ENCODE measurements at places on chromosomes 3 and 15.

GRCh38 chr3:16654976-16655375 is 49.8 kb upstream of the DAZL start:
- no peaks in the 10 kb centered on the region for H3K27me3 ChIP-seq
- peaks cover 4% of the 10 kb centered on the region for H3K4me1 ChIP-seq
- DNase-seq, result no peak
- no peak overlapping the region for H3K27ac ChIP-seq

DNA sequence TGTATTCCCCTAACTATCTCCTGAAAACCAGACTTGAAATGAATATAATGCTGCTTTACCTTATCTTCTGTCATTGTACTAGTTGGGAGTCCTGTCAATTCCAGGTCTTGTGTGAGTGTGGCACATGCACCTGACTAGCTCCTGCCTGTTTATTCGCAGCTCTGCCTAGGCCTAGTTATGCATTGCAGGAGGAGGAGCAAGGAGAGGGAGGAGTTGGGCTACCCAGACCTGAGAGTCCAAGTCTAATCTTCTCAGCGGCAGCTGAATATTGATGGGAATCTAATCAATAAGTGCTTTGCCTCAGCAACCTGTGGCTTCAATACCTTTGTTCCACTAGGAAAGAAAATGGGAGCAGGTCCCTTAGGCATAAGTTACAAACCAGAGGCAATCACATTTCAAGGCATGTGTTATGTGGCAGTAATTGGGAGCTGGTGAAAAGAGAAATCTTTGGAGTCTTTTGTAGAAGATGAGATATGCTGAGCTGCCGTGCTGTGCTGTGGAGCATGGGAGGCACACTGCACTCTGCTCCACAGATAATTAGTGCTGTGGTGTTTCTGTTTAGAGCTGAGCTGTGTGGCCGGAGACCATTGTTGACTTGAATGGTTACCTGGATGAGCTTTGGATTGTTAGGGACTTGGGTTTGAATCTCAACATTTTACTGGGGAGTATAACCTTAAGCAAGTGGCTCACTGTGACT is at the start of gene SLC2A2:
TSS of gene SLC2A2 (minus strand) at position 124 of the 697 bp plus-strand sequence. CDS start at position 74, 50 bp downstream.
- DNase-seq, result no peak
- no peaks in the 10 kb centered on the region for H3K36me3 ChIP-seq
- peaks cover 22% of the 10 kb centered on the region for H3K27me3 ChIP-seq
- no peaks in the 10 kb centered on the region for H3K4me1 ChIP-seq

DNA sequence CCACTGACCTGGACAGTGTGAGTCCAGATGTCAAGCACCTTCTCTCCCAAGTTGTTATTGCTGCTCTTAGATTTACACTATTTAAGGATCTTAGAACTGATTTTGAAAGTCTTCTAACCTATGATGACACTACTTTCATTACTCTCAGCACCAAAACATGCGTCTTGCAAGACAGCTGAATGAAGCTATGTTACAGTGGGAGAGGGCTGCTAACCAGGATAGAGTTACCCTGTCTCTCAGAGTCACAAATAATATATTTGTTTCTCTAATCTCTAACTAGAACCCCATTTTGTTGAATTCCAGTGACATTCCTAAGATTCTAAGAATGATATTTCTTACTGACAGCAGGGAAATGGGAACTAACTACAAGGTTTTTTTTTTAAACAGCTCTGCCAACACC is 455.5 kb downstream of the MAGI1 start:
- no peak overlapping the region for H3K4me3 ChIP-seq
- no peak for DNase-seq
- H3K36me3 ChIP-seq, result no peaks in the 10 kb centered on the region
- H3K4me1 ChIP-seq, result no peaks in the 10 kb centered on the region
- H3K27ac ChIP-seq, result no peak overlapping the region

DNA sequence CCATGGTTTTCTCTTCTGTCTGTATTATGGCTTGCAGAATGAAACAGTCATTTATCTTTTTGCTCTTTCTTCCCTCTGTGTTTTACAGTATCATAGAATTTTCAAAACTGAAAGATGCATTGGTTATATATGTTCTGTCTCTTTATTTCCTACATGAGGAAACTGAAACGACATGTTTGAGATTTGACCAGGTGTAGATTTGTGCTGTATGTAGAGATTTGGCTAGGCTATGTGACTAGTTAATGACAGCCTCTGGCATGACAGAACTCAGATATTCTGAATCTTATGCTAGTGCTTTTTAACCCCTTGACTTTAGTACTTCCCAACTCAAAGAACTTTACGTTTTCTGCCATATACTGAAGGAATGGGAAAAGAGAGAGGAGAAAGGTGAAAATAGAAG is 151.0 kb downstream of the TCF12 start:
- H3K27ac ChIP-seq, result no peak overlapping the region
- H3K27me3 ChIP-seq, result no peaks in the 10 kb centered on the region
- peaks cover 9% of the 10 kb centered on the region for H3K36me3 ChIP-seq
- H3K4me1 ChIP-seq, result peaks cover 37% of the 10 kb centered on the region
- no peak overlapping the region for H3K4me3 ChIP-seq

DNA sequence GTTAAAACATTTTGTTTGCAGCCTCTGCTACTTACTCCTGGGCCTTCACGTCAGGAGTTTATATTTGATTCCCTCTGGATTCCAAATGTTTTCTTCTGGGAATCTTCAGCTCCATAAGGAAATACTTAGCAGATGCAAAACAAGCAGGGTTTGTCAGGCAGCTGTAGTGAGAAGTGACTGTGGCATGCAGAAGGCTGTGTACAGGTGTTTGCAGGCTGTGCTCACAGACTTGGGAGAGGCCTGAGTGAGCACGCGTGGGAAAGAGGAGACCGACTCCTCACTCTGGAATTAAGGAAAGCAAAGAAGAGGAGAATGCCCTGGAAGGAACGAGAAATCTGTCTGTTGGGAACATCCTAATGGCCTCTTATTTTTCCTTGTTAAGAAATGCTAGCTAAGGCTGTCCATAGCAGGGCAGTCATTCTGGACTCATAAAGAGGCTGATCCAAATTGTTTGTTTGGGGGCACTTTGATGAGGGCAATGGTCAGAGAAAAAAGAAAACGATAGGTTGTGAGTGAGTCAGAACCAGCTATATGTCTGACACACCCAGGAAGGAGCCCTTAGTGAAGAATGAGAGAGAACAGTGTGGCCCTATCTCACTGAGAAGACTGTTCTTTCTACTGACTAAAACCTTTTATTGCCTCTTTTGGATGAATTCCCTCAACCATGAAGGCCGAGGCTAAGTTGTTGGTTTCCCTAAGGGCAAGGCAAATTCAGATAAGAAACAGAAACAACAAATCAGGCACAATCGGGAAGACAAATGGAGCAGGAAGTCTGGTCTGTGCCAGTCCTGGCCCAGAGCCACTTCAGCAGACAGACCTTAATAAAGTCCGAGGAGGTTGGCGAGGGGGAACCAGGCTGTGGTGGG is 82.6 kb downstream of the TGFBR2 start:
- peaks cover 93% of the 10 kb centered on the region for H3K36me3 ChIP-seq
- H3K4me1 ChIP-seq, result peaks cover 66% of the 10 kb centered on the region
- peak overlapping the region; percentile 91 for H3K27ac ChIP-seq
- no peaks in the 10 kb centered on the region for H3K27me3 ChIP-seq

- peak overlapping the region; percentile 83 for H3K4me3 ChIP-seq
- H3K36me3 ChIP-seq, result no peaks in the 10 kb centered on the region
- H3K27ac ChIP-seq, result no peak overlapping the region
Measured at GRCh38 chr3:156605686-156606605, 51.0 kb upstream of the SSR3 start.

GRCh38 chr15:39515765-39516164 is 65.1 kb upstream of the THBS1 start:
- H3K27me3 ChIP-seq, result peaks cover 6% of the 10 kb centered on the region
- DNase-seq, result no peak
- H3K36me3 ChIP-seq, result no peaks in the 10 kb centered on the region
- no peak overlapping the region for H3K27ac ChIP-seq

DNA sequence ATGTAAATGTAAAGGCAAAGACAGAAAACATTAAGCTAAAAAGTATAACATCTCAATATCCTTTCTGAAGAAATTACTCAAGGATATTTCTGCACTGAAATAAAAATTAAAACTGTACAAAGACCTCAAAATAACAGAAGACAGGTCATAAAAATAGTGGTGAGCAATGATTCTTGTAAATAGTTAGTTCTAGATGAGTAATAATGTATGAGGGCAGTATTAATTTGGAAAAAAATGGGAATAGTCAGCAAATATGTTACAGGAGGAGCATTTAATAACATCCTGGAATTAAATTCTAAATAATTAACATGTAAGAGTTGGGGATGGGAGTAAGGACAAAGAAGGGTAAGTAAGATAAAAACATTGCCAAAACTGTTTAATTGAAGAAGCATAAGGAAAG is 247.5 kb downstream of the DTWD1 start:
- no peak overlapping the region for H3K27ac ChIP-seq
- no peak for DNase-seq
- H3K4me3 ChIP-seq, result no peak overlapping the region
- H3K4me1 ChIP-seq, result no peaks in the 10 kb centered on the region

- H3K27ac ChIP-seq, result no peak overlapping the region
- no peaks in the 10 kb centered on the region for H3K4me1 ChIP-seq
- DNase-seq, result no peak
- peaks cover 5% of the 10 kb centered on the region for H3K27me3 ChIP-seq
- H3K36me3 ChIP-seq, result no peaks in the 10 kb centered on the region
- H3K4me3 ChIP-seq, result no peak overlapping the region
Measured at GRCh38 chr15:66066005-66066404, 187.5 kb downstream of the MEGF11 start.

DNA sequence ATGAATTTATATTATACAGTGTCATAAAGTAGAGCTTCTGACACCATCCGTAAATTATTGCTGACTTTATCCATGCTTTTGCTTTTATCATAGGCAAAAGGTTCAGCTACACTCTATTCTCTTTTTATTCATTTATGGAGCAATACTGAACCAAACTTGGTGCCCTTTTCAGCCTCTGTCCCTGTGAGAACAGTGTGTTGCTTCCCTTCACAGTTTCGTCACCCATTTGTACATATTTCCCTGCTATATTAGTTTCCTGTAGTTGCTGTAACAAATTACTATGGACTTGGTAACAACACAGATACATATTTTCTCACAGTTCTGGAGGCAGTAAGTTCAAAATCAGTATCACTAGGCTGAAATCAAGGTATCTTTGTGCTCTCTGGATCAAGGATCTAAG is 2.8 kb upstream of the RPL24 start:
- no peaks in the 10 kb centered on the region for H3K27me3 ChIP-seq
- H3K4me3 ChIP-seq, result no peak overlapping the region
- peaks cover 38% of the 10 kb centered on the region for H3K4me1 ChIP-seq
- no peak for DNase-seq

- H3K36me3 ChIP-seq, result no peaks in the 10 kb centered on the region
- no peak overlapping the region for H3K27ac ChIP-seq
- H3K27me3 ChIP-seq, result no peaks in the 10 kb centered on the region
Measured at GRCh38 chr3:2837910-2838309, 272.3 kb downstream of the IL5RA start.

DNA sequence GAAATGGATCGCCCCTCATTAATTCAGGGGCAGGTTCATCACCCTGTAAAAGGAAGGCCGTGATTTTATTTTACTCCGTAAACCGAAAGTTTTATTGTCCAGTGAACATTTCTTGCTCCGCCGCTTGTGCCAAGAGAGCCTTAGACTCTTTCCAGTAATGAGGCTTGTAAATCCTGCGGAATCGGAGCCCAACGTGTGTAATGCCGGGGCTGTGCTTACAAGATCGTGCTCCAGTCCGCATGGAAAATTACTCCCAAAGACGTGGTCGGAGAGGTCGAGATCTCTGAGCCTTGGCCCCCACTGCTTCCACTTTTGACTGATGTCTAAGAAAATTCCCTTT is 649 bp upstream of the PLOD2 start:
- peak overlapping the region; percentile 33 for H3K4me3 ChIP-seq
- no peak for DNase-seq
- H3K36me3 ChIP-seq, result no peaks in the 10 kb centered on the region
- H3K27ac ChIP-seq, result no peak overlapping the region
- H3K4me1 ChIP-seq, result peaks cover 15% of the 10 kb centered on the region
- H3K27me3 ChIP-seq, result peaks cover 37% of the 10 kb centered on the region

GRCh38 chr3:184360929-184361531 is 375 bp downstream of the CLCN2 start:
- no peak for DNase-seq
- H3K4me3 ChIP-seq, result peak overlapping the region; percentile 72
- no peaks in the 10 kb centered on the region for H3K27me3 ChIP-seq

- H3K4me3 ChIP-seq, result no peak overlapping the region
- H3K27ac ChIP-seq, result no peak overlapping the region
- H3K36me3 ChIP-seq, result no peaks in the 10 kb centered on the region
- no peak for DNase-seq
Measured at GRCh38 chr3:156174229-156174847, 54.0 kb downstream of the KCNAB1 start.

GRCh38 chr3:153618176-153618575 is 456.1 kb downstream of the RAP2B start:
- no peak for DNase-seq
- peaks cover 10% of the 10 kb centered on the region for H3K4me1 ChIP-seq
- no peaks in the 10 kb centered on the region for H3K27me3 ChIP-seq
- H3K27ac ChIP-seq, result no peak overlapping the region
- H3K4me3 ChIP-seq, result no peak overlapping the region
- H3K36me3 ChIP-seq, result no peaks in the 10 kb centered on the region

GRCh38 chr15:67296684-67297083 is 42.1 kb downstream of the IQCH start:
- H3K27ac ChIP-seq, result no peak overlapping the region
- H3K4me1 ChIP-seq, result peaks cover 16% of the 10 kb centered on the region
- H3K36me3 ChIP-seq, result no peaks in the 10 kb centered on the region
- no peak overlapping the region for H3K4me3 ChIP-seq

- peaks cover 2% of the 10 kb centered on the region for H3K4me1 ChIP-seq
- no peak within 1 kb of the TSS for H3K27ac ChIP-seq
- peak; percentile 39 for DNase-seq
- H3K4me3 ChIP-seq, result no peak within 1 kb of the TSS
- H3K27me3 ChIP-seq, result peaks cover 44% of the 10 kb centered on the region
- no peaks in the 10 kb centered on the region for H3K36me3 ChIP-seq
Measured at GRCh38 chr15:51681303-51681963, at the start of gene SCG3. TSS of gene SCG3 (plus strand) at chr15:51681503. CDS start at chr15:51681756, 253 bp downstream.

DNA sequence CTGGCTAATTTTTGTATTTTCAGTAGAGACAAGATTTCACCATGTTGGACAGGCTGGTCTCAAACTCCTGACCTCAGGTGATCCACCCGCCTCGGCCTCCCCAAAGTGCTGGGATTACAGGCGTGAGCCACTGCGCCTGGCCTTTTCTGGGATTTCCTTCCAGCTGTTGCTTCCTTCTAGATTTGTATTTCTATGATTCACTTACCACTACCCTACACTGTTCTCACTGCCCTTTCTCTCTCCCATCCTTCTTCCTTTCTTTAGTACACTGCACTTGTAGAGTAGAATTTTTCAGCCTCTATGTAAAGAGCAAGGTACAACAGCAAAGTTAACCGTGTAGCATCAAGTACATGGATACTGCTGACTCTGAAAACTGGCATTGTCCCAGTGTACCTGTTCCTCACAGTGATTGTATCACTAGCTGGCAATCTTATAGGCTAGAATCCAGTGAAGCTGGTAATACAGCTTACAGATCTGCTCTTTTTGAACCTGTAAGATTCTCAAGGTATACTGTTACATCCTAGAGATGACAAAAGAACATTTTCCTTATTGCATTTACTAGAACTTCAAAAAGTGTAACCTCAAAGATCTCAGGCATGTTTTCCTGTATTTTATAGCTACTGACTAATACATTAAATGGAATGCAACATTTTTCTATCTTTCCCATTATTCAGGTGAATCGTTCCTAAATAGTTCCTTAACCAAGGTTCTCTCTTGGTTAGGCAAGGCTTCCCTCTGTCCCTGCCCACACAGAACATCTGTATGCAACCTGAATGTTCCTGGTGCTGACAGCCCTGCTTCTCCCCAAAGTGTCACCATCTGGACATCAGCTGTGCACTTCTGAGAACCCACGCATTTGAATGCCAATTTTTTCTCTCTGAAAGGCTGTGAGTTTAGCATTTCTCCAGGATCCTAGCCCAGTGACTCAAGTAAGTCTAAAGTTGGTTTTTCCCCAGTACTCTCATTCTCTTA is 74.1 kb upstream of the RAP2B start:
- H3K27me3 ChIP-seq, result peaks cover 10% of the 10 kb centered on the region
- H3K36me3 ChIP-seq, result no peaks in the 10 kb centered on the region
- H3K4me1 ChIP-seq, result no peaks in the 10 kb centered on the region
- no peak overlapping the region for H3K27ac ChIP-seq
